Stimulated activated CD8-positive, alpha-beta memory T cell treated with anti-CD3 and anti-CD28 coated beads, Interleukin-7, amount 100 ng/mL, for 24 hours (primary cell): ENCODE measurements at places on chromosomes 2 and 18.

GRCh38 chr2:159982842-159983785 lies 79.3 kb downstream of the PLA2R1 start:
- no peak for DNase-seq

GRCh38 chr2:220279372-220279771 lies 651.9 kb downstream of the SLC4A3 start:
- DNase-seq, result no peak

- no peak for DNase-seq
Observed at GRCh38 chr2:75102011-75102410, 97.3 kb downstream of the TACR1 start.

GRCh38 chr2:120710256-120710655 lies 25.4 kb upstream of the GLI2 start:
- no peak for DNase-seq

GRCh38 chr18:71625556-71626090 lies 918.5 kb downstream of the CBLN2 start:
- no peak for DNase-seq

- no peak for DNase-seq
Observed at GRCh38 chr2:39494784-39495251, 57.7 kb upstream of the MAP4K3 start.

- no peak for DNase-seq
Observed at GRCh38 chr2:15311201-15311907, 249.8 kb downstream of the NBAS start.

DNA sequence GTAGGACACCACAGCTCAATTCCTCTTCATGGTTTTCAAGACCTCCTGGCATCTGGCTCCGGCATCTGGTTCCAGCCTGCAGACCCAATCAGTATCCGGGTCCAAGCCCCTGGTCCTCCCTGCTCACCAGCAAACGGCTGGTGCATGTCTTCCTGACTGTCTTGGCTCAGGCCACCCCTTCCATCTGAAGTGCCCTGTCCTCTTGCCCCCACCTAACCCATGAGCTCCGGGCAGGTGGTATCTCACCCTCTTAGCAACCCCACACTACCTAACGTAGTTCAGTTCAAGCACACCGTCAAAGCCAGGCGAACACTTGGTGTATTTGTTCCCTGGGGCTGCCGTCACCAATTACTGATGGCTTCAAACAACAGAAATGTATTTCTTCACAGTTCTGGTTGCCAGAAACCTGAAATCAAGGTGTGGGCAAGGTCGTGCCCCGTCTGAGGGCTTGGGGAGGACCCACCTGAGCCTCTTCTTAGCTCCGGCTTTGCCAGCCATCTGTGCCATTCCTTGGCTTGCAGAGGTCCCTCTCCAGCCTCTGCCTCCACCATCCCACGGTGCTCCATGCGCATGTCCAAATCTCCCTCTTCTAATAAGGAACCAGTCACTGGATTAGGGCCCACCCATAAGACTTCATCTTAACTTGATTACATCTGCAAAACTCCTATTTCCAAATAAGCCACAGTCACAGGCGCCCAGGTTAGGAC lies 47.2 kb upstream of the ID2 start:
- no peak for DNase-seq

DNA sequence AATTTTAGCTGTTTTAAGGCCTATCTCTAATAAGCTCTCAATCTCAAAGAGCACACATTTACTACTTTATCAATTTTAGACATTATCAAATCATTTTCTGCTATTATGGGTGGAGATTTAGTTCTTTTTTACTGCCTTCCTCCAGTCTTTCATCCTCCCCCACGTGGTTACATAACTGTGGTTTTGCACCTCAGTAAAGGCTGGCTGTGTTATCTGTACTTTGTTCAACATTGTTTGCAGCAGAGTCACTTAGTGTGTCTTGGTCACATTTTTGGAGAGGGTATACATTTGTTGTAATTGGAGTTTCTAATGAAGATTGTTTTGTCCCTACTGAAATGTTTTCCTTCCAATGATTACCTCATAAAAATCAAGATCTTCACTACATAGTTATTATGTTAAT lies 549.6 kb upstream of the CELF4 start:
- DNase-seq, result no peak

DNA sequence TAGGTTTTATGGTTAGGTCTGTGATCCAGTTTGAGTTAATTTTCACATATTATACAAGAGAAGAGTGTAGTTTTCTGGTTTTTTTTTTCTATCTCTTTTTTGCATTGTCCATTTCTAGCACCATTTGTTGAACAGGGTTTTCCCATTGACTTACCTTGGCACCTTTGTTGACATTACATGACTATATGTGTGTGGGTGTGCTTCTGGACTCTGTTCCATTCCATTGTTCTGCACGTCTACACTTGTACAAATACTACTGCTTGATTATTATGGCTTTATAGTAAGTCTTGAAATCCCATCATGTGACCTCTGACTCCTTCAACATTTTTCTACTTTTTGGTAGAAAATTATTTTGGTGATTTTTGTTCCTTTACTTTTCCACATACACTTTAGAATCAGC lies 38.7 kb downstream of the UBE2F start:
- DNase-seq, result no peak

- no peak for DNase-seq
Observed at GRCh38 chr2:225472161-225472560, 72.7 kb downstream of the NYAP2 start.

- DNase-seq, result no peak
Observed at GRCh38 chr18:55509631-55510324, 78.2 kb downstream of the TCF4 start.
